ENCODE measurements at places on chromosomes 7 and 10. TPM values are rescaled to one million over a fixed set of nuclear protein-coding genes. Genes with fewer than 3 reads are reported as not detected.

GRCh38 chr7:17535776-17536175 lies 237.3 kb downstream of the AHR start:
- H3K36me3 ChIP-seq = no peaks in the 10 kb centered on the region
- DNase-seq = no peak
- no peaks in the 10 kb centered on the region for H3K27me3 ChIP-seq
- H3K4me3 ChIP-seq = no peak overlapping the region
- no peaks in the 10 kb centered on the region for H3K4me1 ChIP-seq

- DNase-seq = no peak
- peaks cover 50% of the 10 kb centered on the region for H3K36me3 ChIP-seq
- no peaks in the 10 kb centered on the region for H3K27me3 ChIP-seq
- no peak overlapping the region for H3K4me3 ChIP-seq
These were observed 30.0 kb downstream of the MYOF start for GRCh38 chr10:93452143-93452542.

DNA sequence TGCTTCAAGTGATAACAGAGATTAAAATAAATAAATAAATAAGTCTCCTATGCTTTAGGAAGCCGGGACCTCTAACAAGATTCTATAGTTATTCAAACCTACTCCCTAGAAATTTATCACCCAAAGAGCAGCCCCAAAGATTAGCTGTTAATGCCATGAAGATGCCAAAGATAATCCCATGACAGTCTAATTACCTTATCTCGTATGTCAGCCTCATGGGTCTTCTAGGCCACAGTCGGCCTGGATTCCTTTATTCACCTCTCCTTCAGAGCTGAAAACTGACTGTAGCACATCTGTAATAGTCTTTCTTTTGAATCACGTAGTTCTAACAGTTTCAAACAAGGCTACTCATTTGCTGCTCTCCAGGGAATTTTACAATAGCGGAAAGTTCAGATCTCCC lies 24.2 kb downstream of the COL1A2 start:
- H3K27ac ChIP-seq = peak overlapping the region; percentile 28
- no peak overlapping the region for H3K4me3 ChIP-seq
- H3K36me3 ChIP-seq = peaks cover 83% of the 10 kb centered on the region
- peaks cover 9% of the 10 kb centered on the region for H3K4me1 ChIP-seq

DNA sequence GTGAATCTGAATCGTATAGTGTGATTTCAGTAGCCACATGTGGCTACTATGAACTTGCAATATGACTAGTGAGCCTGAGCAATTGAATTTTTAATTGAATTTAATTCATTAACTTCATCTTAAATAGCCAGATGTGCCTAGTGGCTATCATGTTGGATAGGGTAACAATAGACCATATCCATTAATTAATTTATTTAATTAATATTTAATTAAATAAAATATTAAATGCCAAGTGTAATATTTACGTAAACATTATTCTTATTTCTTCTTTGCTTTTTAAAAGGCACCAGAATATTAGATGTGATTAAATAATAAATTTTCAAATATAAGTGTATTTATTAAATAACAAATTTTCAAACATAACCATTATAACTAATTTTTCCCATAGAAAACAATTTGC lies 354.4 kb downstream of the PLXDC2 start:
- H3K4me1 ChIP-seq = no peaks in the 10 kb centered on the region
- H3K27ac ChIP-seq = no peak overlapping the region
- H3K27me3 ChIP-seq = no peaks in the 10 kb centered on the region

- DNase-seq = no peak
- no peak overlapping the region for H3K4me3 ChIP-seq
- H3K36me3 ChIP-seq = no peaks in the 10 kb centered on the region
These were observed 420.0 kb downstream of the EXOC4 start for GRCh38 chr7:133672866-133673265.

DNA sequence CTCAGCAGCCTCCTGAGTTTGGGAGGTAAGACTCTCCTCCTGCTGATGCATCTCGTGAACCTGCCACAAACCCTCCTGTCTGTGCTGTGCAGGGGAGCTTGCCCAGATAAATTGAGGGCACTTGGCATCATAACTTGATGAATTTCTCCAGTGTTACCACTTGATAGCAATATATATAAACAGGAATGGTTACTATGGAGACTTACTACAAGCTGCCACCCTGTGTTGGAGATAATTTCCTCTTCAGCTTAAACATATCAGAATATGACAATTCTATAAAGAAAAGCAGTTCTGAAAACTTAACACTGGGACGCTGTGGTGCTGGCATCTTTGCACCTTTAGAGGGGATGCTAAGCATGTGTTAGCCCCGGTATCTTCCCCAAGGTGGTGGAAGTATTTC lies 14.9 kb downstream of the PFKFB3 start:
- H3K27ac ChIP-seq = peak overlapping the region; percentile 36
- DNase-seq = no peak
- H3K4me3 ChIP-seq = no peak overlapping the region
- H3K4me1 ChIP-seq = peaks cover 26% of the 10 kb centered on the region
- H3K36me3 ChIP-seq = peaks cover 92% of the 10 kb centered on the region
- H3K27me3 ChIP-seq = no peaks in the 10 kb centered on the region

GRCh38 chr7:107882766-107883165 lies 8.2 kb upstream of the DLD start:
- no peak for DNase-seq
- H3K4me3 ChIP-seq = no peak overlapping the region
- H3K27me3 ChIP-seq = no peaks in the 10 kb centered on the region
- H3K36me3 ChIP-seq = no peaks in the 10 kb centered on the region
- H3K27ac ChIP-seq = no peak overlapping the region

DNA sequence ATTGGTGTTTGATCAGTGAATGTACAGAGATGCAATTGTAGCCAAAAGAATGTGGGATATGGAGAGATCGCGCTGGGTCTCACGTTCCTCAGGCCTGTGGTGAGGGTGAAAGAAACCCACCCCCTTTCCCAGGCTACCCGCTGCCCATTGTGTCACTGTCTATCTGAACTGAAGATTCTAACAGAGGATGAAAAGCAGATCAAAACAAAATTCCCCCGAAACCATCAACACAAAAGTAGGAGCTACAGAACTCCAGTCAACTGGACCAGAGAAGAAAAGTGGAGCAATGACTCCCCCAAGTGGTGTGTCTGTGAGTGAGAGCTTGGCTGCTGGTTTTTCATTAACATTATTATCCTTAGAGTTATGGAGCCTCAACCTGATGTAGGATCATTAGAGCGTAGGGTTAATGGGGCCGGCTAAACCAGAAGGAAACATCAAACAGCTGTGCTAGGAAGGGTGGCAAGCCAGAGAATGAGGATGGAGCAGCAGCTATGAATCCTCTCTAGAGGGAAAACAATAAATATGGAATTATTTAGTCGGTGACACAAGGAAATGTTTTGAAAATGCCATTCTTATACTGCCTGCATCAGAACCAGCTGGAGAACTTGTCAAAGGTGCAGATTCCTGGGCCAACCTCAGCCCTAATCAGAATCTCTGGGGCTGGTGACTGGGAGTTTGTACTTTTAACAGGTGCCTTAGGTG lies 38.3 kb downstream of the AKR1B1 start:
- no peak overlapping the region for H3K27ac ChIP-seq
- H3K36me3 ChIP-seq = no peaks in the 10 kb centered on the region
- no peaks in the 10 kb centered on the region for H3K27me3 ChIP-seq
- no peak overlapping the region for H3K4me3 ChIP-seq

- no peak overlapping the region for H3K4me3 ChIP-seq
- DNase-seq = no peak
- no peaks in the 10 kb centered on the region for H3K27me3 ChIP-seq
- H3K4me1 ChIP-seq = peaks cover 6% of the 10 kb centered on the region
- no peaks in the 10 kb centered on the region for H3K36me3 ChIP-seq
These were observed 84.2 kb downstream of the TBXAS1 start for GRCh38 chr7:139913021-139913844.

DNA sequence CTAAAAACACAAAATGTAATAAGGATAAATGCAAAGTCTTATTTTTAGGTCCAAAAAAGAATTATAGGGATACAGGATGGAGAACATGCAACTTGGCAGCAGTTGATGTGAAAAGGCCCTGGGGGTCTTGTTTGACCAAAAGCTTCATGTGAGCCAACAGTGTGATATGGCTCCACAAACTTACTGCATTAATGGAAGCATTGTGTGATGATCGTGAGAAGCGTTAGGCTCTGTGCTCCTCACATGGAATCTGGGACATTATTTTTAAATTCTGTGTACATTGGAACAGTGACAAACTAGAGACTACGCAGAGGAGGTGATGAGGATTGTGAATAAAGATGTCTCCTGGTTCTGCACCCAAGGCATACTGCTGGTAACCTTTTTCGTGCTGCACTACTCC lies 39.1 kb upstream of the CALD1 start:
- H3K4me3 ChIP-seq = no peak overlapping the region
- H3K27ac ChIP-seq = peak overlapping the region; percentile 87
- H3K36me3 ChIP-seq = no peaks in the 10 kb centered on the region

DNA sequence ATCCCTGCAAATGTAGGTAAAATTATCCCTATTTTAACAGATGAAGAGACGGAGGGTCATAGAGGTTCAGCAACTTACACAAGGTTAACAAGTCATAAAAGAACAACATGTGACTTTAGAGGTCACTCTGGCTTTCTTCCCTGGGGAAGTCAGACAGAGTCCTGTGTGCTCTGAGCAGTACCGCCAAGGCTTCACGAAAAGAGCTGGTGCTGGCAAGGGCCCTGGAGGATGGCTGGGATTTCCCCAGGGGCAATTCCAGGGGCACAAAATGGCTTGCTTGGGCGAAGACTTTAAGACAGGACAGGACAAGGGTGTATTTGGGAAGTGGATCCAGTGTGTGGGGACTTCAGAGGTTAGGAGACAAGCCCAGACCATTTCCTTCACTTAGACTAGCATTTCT lies 144.1 kb downstream of the PIP4K2A start:
- no peaks in the 10 kb centered on the region for H3K27me3 ChIP-seq
- no peak for DNase-seq
- no peak overlapping the region for H3K4me3 ChIP-seq

DNA sequence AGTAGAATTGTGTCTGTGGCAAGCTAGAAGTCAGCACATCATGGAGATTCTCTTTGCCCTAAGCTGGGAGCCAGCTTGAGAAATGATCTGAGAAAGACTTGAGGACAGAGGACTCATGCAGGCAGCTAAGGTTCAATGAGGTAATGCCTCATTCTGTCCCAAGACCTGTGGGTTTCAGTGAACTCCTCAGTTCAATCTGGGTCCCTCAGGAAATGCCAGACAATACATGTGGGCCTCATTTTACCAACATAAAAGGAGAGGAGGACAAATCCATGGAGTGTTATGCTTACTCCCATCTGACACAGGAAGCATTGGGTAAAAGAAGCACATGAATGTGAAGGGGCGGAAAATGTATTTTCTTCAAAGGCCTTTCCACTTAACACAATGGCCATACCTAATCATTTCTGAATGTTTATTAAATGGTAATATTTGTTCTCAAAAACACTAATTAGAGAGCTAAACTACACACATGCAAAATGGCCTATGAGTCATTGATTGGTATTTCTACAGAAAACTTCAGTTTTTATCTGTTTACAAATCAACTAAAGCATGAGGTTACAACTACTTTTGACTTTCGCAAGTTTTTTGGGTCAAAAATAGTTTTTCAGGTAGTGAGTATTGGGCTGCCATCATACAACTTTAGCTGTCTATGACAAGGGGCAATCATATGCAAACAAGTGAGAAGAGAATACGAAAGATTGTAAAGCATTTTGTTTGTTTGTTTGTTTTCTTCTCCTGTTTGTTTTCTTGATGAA lies 205.3 kb downstream of the CHRM2 start:
- no peak for DNase-seq
- no peaks in the 10 kb centered on the region for H3K36me3 ChIP-seq
- no peaks in the 10 kb centered on the region for H3K4me1 ChIP-seq

Gene MAP3K8
- total RNA-seq = 15.8 TPM

Gene HTR7
- total RNA-seq = 1.8 TPM

Gene VPS41
- total RNA-seq = 13.4 TPM
